Uterus (tissue), 4 donors: ENCODE measurements at places on chromosomes 7 and 10. TPM values are rescaled to one million over a fixed set of nuclear protein-coding genes. Genes with fewer than 3 reads are reported as not detected.

Gene SCART1
- 3.9 TPM for total RNA-seq

Gene HTR7
- total RNA-seq, result 1.0 TPM

Gene LRIT2
- total RNA-seq, result not detected

Gene TAS2R16
- total RNA-seq, result not detected

Gene SFTPD
- not detected for total RNA-seq

Gene ADIRF
- total RNA-seq, result 312 TPM

Gene FGL2
- total RNA-seq, result 69.3 TPM
